ACHN (cell line): ENCODE measurements at places on chromosomes 3 and 15.

DNA sequence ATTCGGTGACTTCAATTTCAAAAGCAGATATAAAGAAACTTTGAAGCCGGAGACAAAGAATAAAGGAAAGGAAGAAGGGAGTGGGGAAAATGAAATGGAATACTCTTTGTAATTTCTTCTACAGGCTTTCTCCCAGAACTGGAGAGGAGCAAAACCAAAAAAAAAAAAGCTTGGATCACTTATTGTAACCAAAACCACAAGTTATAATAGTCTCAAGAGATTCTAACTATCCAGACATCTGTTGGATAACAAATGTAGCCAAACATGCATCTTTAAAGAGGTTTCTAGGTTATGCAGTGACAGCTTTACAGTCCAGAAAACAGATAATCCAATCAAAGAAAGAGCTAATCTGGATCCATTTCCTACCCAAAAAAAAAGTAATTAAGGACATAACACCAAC lies 36.2 kb downstream of the VGLL3 start:
- DNase-seq = no peak

- no peak for DNase-seq
Measured at GRCh38 chr3:64998317-64998716, 310.5 kb upstream of the ADAMTS9 start.

- DNase-seq = no peak
Measured at GRCh38 chr3:38101811-38102443, 35.0 kb downstream of the ACAA1 start.

GRCh38 chr3:54574906-54575617 lies 352.8 kb downstream of the LRTM1 start:
- no peak for DNase-seq

DNA sequence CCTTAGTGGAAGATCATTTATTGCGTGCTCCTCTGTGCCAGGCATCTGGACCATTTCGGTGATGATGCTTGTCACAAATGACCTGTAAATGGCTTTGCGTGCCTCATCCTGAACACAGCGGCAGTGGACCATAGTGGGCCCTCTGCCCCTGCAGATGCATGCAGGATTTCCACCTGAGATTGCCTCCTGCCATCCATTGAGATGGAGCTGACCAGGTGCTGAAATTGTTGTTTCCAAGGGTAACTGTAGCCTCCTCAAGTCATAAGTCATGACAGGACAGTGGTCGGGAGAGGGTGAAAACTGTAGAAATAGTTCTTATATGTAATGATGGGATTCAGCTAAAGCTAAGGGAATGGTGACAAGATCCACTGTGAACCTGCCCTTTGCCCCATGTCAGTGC lies 35.5 kb downstream of the CLSTN2 start:
- no peak for DNase-seq

GRCh38 chr3:99999536-99999935 lies 114.8 kb downstream of the FILIP1L start:
- no peak for DNase-seq

DNA sequence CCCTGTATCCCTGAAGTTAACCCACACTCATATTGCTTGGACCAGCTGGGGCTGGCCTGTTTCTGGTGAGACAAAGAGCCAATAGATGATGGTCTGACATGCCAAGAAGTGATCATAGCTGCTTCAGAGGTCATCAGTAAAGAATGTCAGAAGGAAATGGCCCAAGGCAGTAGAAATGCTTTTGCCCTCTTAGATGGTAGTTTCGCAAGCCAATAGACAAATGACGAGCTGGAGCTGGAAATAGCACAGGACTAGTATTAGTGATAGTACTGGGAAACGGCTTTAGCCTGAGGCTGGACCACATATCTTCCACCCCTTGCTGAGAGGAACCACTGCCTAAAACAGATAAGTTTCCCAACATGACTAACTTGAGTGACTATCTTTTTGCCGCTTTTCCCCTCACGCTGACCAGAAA lies 176.1 kb upstream of the THBS1 start:
- DNase-seq = no peak

GRCh38 chr3:25508901-25509300 lies 80.8 kb downstream of the RARB start:
- peak; percentile 26 for DNase-seq

- no peak for DNase-seq
Measured at GRCh38 chr15:62477929-62478328, 312.8 kb upstream of the C2CD4B start.

DNA sequence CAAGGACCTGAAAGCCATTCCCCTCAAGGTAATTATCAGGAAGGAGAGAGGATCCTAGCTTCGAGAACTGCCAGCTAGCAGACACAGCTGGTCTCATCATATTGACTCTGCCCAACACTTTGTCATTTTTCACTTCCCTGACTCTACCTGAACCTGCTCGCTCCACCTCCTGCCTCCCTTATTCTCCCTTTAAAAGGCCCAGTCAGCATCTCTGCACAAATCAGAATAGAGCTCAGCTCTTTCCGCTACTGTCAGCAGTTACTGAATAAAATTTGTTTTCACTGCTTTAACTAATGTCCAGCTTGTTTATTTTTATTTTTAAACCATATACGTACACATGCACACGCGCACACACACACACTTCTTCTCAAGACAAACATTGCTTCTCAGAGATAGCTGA lies 57.2 kb upstream of the MCF2L2 start:
- no peak for DNase-seq

- DNase-seq = no peak
Measured at GRCh38 chr3:179591313-179591712, 13.1 kb downstream of the MRPL47 start.

GRCh38 chr3:58144478-58145325 lies 66.1 kb downstream of the DNASE1L3 start:
- DNase-seq = no peak

GRCh38 chr3:129602730-129603560 lies 3.5 kb downstream of the PLXND1 start:
- DNase-seq = peak; percentile 73

DNA sequence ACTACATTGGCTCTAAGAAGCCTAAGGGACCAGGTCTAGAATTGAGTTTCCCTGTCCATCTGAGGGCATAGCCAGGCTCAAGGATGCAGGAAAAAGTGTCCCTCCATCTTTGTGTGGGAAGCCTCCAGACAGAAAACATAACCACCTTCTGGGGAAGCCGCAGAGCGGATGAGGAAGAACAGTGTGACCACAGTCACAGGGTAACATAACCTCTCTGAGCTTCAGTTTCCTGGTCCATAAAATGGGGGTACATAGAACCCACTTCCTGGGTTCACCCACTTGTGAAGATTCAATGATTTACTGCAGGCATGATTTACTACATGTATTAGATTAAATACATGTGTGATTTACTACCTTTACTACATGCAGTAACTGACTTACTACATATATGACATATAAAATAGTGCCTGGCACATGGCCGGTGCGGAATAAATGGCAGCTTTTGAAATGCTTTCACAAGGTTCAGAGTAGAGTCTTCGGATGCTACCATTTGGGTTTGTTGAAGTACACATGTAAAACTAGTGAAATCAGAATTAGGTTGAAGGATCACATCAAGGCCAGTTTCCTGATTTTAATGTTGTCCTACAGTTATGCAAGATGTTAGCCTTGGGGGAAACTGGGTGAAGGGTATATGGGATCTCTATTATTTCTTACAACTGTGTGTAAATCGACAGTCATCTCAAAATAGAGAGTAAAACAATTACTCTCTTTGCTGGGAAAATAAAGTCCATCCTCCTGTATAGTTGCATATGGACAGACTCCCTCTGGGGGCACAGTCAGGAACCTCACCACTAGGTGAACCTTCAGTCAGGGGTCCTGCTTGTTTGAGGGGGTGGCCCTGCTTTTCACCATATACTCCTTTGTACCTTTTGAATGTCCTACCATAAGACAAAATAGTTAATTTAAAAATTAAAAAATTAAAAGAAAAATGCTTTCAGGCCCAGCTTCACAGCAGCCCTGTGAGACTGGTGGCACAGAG lies 86.0 kb downstream of the SEMA5B start:
- DNase-seq = peak; percentile 7

DNA sequence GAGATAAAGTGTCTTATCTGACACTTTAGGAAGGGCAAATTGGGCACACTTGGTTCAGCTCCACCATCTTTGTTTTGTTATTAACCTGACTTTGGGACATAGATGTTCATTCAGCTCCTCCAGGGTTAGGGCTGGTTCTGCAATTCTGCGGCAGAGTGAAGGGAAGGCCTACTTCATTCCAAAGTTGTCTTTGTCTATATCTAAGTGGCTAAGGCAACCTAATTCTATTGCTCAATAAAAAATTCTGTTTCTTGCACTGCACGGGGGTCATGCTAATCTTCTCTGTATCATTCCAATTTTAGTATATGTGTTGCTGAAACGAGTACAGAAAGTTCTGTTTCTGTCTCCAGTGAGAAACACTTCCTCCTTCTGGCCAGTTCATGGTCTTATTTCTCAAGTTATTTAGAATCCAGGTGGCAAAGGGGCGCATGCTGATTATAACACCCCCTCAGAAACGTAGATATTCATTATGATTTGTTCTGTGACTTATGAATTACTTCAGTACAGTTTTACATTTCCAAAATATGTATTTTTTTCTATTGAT lies 53.5 kb downstream of the PFN2 start:
- DNase-seq = no peak

DNA sequence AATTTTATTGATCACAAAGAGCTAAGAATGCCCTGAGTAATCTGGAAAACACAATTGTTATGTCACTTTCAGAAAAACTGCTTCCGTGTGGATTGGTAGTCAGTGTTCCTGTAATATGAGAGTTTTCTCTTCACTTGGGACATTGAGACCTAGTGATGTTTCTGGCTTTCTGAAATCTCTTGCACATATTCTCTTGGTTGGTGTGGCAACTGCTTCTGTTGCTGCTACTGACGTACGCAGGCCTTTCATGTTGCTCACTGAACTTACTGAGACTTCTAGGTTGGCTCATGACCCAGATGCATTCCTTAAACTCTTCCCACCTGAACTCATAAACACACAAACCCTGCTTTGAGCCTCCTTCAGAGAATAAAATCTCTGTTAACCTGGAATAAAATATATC lies 175.0 kb upstream of the PFN2 start:
- no peak for DNase-seq

- no peak for DNase-seq
Measured at GRCh38 chr3:14805961-14806537, 12.7 kb upstream of the FGD5 start.

DNA sequence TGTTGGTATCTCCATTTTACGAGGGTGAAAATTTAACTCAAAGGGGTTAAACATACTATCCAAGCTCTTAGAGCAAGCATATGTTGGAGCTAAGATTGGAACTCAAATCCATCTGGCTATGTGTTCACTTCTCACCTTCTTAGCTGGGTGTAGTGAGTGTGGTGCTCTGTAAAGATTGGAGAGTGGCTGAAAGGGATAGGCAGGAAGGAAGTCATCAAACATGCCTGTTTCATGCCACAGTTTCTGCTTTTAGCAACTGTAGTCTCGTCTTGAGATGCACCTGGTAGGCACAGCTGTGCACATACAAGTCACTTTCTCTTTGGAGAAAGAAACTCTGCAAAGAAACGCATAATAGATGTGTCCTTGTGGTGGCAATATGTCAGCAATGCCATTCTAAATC lies 189.1 kb upstream of the MDFIC2 start:
- no peak for DNase-seq

DNA sequence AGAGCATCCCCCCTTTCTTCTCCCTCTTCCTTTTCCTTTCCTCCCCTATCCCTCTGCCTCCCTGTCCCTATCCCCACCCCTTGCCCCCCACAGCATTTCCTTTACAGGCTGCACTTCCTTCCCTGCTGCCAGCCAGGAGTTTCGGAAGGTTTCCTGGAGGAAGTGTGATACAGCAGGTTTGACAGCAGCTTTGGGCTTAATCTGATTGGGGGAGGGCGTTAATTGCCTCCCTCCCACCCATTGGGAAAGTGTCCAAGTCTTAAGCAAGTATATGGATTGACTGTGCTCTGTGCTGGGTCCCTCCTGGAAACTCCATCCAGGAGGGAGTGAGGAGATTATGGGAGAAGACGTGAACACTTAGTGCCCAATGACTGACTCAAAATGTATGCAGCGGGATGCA lies 1.8 kb downstream of the SCAMP5 start:
- no peak for DNase-seq

GRCh38 chr15:62474021-62474770 lies 309.1 kb upstream of the C2CD4B start:
- no peak for DNase-seq

DNA sequence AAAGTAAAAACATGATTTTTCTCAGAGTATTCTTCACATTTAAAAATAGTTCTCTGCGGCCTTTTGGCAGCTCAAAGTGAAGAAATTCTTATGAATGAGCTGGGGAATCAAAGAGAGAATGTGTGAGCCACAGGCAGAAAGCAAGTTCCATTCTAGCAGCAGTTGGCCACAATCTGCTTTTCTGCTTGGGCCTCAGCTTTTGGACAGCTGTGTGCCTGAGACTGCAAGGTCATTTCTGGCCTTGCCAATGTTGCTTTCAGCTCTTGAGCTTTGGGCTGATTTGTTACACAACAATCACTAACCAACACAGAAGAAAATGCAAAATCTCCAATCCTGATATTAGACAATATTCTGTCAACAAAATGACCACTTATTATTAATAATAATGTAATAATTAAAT lies 14.4 kb upstream of the TM4SF4 start:
- DNase-seq = no peak

DNA sequence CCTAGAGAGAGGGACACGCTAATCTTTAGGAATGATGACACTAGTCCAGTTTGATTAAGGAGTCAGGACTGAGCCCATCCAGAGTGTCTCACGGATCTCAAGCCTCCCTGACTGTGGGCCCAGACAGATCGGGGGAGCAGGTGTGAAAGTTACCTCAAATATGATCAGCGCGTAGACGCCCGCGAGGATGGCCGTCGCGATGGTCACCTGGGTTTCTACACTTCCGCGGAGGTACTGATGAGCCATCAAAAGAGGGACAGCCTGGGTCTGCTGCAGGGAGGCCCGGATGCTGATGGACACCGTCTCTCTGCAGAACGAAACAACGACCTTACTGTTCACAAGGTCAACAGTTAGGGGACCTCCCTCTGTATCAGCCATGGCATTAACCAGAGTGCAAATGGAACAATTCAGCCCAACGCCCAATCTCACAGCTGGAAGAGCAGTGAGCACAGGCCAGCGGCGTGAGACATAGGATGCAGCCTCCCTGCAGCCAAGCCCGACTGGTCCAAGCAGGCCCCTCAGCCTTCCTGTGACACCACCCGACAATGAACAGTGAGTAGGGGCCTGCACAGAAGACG lies 84.4 kb downstream of the OCA2 start:
- no peak for DNase-seq

GRCh38 chr3:60095516-60095915 lies 1045.7 kb upstream of the CFAP20DC start:
- DNase-seq = no peak

DNA sequence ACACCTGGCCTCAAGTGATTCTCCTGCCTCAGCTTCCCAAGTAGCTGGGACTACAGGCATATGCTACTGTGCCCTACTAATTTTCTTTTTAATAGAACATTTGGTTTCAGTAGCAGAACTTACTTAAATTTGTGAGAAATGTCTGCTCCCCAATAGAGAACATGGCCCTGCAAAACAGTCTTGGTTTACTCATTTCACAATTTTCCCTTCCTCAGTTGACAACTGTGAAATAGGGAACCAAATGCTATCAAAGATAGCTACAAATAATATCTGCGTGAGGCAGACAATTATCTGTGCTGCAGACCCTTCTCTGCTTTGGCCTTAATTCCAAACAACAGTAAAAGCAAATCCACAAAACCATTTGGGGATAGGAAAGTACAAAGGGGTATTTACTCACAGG lies 22.6 kb downstream of the METTL6 start:
- no peak for DNase-seq

- peak; percentile 38 for DNase-seq
Measured at GRCh38 chr3:165895919-165896318, 58.7 kb upstream of the BCHE start.

- no peak for DNase-seq
Measured at GRCh38 chr15:42858999-42859789, 61.4 kb downstream of the TTBK2 start.
